Putamen (tissue), 1 donor: ENCODE measurements at places on chromosomes 1 and 21.

DNA sequence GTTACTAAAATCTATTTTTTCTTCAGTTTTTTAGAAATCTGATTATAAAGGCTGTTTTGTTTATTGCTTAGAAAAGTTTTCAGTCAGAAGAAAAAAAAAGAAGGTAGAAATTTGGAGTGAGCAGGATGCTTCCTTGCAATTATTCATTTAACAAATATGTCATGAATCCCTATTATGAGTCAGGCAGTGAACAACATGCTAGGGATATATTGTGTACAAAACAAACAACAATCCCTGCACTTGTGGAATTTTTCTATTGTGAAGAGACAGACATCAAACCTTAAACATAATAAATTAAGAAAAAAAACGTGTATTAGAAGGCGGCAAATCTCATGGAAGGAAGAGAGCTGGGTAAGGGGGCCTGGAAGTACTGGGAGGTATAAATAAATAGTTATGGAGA lies 664.1 kb upstream of the CAMK1G start:
- no peak for DNase-seq

DNA sequence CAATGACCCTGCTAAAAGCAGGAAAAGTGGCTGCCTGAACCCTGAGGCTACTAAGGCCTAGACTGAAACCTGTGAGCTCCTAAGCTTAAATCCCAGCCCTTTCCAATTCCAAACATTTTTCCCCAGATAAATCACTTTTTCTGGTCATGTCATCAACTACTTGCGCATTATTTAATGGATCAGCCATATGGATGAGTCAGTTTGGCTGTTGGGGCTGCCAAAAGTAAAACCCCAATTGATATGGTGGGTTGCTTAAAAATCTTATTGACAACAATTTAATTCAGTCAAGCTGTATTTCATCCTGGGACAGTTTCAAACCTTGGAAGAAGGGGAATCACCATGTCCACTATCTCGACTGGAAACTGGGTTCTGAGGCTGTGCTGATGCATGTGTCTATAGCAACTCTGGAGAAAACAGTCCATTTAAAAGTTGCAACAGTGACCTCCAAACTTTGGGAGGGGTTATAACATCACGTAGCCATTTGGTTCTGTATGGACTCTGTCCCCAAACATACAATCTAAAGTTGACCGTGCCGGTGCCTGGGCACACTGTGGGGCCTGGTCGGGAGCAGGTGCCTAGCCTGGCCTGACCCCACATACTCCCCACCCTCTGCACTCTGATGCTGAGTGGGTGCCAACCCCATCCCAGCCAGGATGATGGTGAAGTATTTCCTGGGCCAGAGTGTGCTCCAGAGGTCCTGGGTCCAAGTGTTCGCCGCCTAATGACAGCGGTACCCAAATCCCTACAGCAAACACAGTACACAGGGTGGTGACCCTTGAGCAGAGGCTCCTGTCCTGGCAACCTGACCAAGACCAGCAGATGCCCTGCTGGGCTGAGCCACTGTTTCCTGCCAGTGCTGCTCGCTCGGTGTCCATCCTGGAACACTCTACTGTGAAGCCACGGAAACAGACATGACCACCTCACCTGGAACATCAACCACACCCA lies 46.5 kb upstream of the LRRC52 start:
- no peak for DNase-seq

DNA sequence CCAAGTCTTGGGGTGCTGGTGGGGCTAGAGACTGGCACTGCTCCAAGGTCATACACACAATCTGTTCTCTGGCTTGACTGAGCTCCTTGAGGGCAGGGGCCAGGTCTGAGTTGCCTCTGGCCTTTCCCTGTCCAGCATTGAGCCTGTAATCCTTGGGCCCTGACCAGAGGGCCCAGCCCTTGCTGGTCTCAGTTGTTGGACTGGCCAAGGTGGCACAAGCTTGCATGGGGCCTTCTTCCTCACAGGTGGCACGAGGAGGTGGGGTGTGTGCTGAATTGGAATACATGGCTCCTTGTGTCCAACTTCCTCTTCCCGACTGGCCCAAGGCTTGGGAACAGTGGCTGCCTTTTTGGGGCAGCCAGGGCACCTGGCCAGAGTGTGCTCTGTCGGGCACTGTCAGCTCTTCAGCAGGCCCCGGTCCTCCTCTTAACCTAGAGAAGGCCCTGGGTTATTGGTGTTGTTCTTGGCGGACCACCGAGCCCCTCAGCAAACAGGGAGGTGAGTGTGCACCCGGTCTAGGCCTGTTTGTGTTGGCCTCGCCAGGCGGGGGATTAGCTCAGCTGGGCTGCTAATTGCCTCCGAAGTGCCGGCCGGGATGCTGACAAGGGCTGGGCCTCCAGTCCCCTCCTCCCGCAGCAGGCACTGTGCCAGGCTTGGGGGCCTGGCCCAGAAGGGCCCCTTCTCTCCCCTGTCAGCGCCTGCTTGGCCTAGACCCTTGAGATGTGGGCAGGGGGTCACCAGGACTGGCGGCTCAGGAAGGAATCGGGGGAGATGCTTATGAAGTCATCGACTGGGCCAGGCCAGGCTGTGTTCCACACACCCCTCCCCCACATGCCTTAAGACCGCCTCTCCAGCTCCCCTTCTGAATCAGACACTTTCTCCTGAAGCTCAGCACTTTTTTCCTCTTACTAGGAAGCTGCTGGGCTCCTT lies 28.5 kb downstream of the WNT4 start:
- no peak for DNase-seq

DNA sequence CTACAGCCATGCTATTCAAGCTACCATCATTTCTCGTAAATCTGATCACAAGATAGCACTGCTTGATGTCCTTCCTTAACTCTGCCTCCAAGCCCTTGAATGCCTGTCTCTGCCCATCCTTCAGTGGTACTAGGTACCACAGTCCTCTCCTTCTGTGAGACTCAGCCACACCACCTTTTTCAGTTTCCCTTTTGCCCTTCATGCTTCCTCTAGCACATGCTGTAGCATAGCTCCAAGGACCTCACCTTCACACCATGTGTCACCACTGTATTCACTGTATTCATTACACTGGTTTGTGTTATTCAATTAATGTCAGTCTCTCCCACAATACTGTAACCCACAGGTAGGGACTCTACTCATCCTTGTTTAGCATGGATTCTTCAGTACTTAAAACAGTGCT lies 8.0 kb upstream of the TP53BP2 start:
- no peak for DNase-seq

GRCh38 chr21:32073593-32073992 lies 200.8 kb downstream of the HUNK start:
- no peak for DNase-seq

DNA sequence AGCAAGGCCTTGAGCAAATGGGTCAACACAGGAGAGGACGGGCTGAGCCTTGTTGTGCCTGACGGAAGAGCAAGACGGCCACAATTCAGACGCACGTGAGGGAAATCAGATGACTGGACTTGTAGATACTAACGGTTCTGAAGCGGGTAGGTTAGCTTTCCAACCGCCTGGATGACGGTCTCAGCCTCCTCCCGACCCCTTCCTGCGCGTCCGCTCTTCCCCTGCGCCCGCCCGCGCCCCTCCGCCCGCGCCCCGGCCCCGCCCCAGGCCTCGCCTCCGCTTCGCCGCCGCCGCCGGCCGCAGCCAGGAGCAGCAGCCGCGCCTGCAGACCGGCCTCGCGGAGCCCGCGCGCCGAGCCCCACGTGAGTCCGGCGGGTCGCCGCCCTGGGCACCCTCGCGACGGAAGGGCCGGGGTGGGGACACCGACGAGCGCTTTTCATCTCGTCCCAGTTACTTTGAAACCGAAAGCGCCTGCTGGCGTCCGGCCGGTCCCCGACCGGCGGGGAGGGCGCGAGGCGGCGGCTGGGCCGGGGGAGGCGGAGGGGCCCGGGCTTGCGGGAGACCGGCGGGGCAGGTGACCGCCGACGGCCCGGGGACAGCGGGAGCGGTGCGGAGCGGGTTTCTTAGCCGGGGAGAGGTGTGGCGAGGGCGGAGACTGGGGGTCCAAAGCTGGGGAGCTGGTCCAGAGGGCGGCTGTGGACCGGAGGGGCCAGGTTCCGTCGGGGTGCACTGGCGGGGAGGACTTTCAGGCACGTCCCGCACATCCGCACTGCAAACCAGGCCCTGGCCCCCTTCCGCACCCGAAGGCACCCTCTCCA lies at the start of gene TRAF5:
TRAF5 (plus strand) TSS at position 306 of the 818 bp plus-strand sequence. CDS start 26,407 bp downstream, outside the sequence.
- DNase-seq: no peak

- DNase-seq: no peak
These were observed 5.6 kb upstream of the PTCH2 start for GRCh38 chr1:44848456-44849181.
